ENCODE measurements at places on chromosomes 1 and 21.

- no peak for DNase-seq
These were observed 96.1 kb downstream of the SLC35F3 start for GRCh38 chr1:234000557-234001041.

- DNase-seq = no peak
These were observed 4.1 kb downstream of the NUDT17 start for GRCh38 chr1:145849356-145850160.

DNA sequence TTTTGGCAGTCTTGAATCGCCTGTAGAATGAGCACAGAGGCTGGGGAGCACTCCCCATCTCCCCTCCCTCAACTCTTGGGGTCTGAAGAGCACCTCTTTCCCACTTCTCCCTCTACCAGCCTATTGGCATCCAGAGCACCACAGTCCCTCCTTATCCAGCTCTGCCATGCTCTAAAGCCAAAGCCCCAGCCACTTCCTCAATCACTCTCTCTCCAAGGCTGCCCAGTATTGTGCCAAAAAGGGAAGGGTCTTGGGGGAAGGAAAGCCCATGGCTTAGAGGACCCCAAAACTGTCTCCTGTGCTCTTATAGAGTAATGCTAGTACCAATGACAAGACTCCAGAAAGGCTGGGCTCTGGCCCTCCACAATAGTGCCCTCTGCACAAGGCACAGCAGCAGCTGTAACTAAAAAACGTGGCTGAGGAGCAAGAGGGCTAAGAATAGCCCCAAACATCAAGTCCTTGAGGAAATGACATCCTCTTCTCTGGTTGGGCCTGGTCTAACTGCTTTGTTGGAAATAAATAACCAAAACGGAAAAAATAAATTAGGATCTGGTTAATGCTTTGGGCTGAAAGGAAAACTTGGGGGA lies 28.4 kb downstream of the SLC27A3 start:
- DNase-seq = no peak

- DNase-seq = peak; percentile 4
These were observed 1528.0 kb downstream of the BRINP3 start for GRCh38 chr1:188949701-188950100.

DNA sequence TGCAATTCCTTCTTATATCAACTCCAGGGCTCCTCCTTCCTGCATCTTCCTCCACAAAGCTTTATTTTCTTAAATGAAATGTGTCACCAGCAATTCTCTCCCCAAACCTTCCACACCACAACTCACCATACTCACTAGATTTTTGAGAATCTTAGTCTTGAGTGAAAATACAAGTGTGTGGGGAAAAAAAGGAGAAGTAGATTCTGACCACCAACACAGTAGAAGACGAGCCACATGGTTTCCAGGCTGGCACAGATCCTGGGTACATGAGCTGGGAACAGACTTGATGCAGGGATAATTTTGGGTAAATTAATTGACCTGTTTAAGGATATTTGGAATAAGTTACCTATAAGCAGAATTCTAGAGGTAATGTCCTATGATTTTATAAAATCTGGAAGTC lies 72.8 kb upstream of the KCNJ15 start:
- DNase-seq = no peak

DNA sequence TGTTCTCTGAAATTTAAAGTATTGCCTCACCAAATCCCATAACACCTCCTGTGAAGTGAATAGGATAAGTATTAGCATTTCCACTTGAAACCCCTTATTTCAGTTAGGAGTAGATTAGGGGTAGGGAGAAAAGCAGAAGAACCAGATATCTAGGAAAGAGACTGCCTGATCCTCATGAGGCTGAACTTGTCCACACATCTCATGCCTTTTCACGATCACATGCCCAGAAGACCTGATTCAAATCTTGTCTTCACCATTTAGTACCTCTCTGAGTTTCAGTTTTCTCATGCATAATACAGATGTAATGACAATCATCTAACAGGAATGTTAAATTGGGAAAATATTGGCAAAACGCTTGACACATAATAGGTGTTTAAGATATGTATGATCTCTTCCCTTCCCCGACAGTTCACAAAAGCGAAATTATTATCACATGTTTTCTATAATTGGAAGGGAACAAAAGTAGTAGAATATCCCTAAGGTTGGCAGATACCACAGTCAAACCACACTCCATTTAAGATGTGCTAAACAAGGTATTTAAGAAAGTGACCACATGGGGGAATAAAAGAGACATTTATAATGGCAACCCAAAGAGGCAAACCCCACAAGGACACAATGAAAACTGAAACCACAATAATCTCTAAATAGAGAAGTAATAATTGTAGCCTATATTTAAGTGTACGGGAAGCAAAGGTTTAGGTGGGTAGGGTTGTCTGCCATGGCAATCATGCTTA lies 25.2 kb downstream of the GFI1 start:
- peak; percentile 30 for DNase-seq

DNA sequence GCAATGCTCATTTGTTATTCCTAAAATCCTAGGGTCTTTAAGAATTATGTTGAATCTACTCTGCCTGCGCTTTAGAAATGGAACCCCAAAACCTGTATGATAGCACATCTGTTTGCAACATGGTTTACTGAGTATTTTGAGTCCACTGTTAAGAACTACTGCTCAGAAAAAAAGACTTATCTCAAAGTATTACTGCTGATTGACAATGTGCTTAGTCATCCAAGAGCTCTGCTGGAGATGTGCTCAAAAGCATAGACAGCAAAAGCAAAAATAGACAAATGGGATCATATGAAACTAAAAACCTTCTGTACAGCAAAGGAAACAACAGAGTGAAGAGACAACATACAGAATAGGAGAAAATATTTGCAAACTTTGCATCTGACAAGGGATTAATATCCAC lies 107.0 kb downstream of the CTH start:
- DNase-seq = peak; percentile 12

- DNase-seq = no peak
These were observed 123.9 kb upstream of the DPYD start for GRCh38 chr1:98044766-98045165.

DNA sequence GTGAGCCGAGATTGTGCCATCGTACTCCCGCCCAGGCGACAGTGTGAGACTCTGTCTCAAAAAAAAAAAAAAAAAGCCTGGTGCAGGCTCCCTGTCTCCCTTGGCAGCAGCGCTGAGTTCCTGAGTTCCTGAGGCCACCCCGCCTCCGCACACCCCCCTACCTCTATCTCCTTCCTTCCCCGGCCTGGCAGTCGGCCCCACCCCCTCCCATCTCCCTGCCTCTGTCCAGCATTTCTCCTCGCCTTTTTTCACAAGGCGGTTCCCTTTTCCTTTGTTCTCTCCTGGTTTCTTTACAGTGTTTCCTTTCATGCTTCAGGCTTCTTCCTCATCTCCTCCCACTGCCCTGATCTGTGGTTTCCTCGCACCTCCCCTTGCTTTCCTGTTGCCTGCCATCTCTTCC lies 2.7 kb downstream of the RORC start:
- DNase-seq = peak; percentile 62

- DNase-seq = no peak
These were observed 140.2 kb upstream of the HOOK1 start for GRCh38 chr1:59674595-59674994.

DNA sequence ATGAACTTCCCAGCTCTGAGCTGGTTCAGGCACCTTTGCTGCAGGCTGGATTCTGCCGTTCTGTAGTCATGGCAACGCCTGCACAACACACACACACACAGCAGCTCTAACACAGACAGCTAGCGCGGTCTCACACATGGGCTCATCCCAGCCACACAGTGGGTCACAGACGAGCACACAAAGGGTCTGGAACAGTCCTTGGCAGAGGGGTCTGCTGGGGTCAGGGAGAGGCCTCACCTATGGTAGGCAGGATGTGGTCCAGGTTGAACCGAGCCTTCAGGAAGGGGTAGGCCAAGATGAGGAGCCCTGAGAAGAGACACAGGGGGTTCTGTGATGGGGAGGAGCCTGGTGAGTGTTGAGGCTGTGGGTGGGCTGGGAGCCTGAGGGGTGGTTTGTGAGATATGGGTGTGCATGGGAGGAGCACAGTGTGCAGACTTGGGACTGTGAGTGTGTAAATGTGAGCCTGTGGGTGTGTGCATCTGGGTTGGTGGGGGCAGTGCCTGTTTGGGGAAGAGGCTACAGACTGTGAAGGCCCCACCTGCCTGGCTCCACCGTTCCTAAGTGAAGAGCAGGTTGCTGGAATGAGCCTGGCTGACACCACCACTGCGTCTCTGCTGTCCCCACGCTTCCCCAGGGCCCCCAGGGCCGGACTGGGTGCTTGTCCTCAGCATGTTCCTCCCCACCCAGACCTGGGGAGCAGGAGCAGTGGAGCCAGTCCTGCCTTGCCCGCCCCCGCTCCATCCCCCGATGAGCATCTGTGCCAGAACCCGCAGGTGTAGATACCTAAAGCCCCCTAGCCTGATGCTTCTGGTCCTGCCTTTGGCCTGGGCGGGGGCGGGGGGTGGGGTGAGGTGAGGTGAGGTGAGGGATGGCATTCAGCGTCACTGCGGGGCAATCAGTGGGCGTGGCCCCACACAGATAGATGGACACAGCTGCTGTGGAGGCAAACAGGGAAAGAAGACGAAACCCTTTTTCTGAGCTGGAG lies 1.5 kb downstream of the KNCN start:
- DNase-seq = peak; percentile 26

DNA sequence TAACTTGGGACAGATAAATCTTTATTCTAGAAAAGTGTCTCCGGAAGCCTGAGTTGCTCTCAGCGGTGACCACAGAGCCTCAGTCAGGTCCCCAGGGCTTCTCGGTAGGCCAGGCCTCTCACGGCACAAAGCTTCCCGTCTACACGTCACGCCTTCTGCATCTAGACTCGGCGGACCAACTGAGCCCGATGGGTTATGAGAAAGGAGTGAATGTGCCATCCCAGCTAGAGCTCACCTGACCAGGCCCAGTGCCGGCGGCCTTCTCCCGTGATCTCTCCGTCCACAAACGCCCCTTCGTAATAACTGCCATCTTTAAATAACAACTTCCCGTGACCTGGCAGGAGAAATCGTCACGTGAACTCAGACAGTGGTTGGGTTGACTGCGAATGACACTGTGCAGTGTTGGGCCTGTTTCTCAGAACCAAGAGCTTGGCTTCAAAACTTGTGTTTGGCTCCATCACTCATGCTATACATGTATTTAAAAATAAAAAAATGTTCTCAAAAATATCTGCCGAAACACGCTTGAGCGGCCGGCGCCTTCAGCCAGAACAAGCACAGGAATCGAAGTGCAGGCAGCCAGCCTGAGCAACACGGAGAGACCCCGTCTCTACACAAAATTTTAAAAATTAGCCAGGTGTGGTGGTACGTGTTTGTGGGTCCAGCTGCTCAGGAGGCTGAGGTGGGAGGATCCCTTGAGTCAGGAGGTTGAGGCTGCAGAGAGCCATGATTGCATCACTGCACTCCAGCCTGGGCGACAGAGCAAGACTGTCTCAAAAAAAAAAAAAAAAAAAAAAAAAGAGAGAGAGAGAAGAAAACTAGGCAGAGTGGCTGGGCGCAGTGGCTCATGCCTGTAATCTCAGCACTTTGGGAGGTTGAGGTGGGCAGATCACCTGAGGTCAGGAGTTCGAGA lies 3.1 kb downstream of the MORN1 start:
- DNase-seq = no peak

DNA sequence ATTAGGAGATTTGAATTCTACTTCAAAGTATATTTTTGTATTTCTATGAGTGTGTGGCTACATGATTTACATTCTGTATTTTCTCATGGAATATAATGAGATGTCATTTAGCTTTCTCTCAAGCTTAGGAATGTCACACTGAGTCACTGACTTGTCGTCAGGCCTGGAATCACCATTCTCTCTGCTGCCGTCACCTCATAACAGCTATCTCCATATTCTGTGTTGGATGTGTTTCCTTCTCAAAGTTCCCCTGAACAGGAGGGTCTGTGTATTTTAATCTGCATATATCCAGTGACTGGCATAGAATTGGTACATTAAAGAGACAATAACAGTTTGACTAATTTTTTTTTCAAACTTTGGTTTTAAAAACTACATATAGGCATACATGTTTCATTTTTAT lies 35.9 kb downstream of the LYPLAL1 start:
- DNase-seq = peak; percentile 23

- DNase-seq = peak; percentile 62
These were observed 11.6 kb downstream of the STYXL2 start for GRCh38 chr1:167105271-167106118.

Data from PC-3 (cell line).